ENCODE measurements at places on chromosomes 1 and 21.

GRCh38 chr1:20641975-20642374, 8.7 kb downstream of the PINK1 start:
- no peak for DNase-seq

DNA sequence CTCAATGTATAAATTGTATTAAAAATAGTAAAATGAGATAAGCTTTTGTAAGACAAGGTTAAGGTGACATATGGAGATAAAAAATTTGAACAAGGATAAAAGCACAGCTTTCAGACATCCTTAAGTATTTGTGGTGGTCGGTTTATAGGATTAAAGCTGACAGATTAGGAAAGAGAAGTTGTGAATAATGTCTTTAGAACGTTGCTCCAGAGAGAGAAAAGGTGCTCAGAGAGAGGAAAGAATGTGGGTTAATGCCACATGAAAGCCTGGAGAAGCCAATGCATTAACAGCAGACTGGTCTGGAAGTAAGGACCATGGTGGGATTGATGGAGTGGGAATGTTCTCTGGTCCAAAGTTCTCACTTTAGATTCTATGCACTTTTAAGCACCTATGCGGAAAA, 44.8 kb downstream of the ATP6V1G3 start:
- DNase-seq = no peak

GRCh38 chr1:56156971-56157876, 422.1 kb downstream of the PLPP3 start:
- no peak for DNase-seq

DNA sequence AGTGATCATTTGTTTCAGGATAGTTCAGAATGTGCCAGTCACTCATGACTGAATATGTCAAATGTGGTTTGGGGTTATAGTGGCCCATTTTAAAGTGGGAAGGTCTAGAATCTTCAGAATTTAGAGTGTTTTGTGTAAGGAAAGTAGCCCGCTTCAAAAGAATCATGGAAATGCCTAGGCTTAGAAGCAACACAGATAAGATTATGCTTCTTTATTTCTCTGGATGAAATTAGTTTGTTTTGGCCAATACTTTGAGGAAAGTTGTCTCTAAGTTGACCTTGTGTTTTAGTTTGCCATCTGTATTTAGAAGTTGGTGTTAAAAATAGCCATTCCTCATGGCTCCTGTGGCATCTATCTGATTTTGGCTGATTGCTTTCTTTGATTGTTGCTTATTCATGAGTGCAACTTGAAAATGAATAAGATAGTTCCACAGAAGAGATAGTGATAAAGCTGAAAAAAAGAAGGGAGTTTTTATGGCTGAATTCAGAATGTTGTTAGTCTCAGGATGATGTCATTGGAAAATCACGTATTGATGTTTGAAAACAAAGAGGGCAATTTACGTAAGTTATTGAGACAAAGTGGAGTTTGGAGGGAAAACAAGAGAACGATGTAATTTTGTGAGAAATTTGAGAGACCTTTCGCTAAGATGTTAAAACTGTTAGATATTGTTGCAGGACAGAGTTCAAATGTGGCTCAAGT, 71.9 kb downstream of the PLA2G4A start:
- no peak for DNase-seq

DNA sequence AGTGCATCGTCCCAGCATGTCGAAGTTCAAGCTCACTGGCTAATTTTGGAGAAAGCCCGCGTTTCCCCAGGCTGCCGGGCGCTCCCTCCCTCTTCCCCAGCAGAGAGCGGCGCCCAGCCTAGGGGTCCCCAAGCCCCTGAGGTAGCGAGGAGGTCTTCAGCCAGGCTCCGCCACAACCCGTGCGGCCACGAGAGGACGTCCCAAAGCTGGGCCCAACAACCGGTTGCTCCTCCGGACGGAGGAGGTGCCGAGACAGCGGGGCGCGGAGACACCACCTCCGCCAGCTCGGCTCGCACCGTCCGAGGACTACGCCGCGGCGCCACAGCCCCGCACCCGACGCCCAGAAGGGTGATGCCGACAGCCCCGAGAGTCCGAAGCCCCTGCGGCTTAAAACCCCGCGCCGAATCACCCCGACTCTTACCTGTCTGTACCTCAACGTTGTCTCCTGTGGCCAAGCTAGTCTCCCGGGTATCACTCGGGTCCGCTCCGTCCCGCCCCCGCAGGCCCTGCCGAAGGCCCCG, at the start of gene DENND2C:
DENND2C (minus strand) TSS at position 488 of the 521 bp plus-strand sequence. CDS start 44,065 bp downstream, outside the sequence.
- no peak for DNase-seq

- DNase-seq = no peak
Observed at GRCh38 chr1:100516857-100517256, 21.1 kb upstream of the GPR88 start.

DNA sequence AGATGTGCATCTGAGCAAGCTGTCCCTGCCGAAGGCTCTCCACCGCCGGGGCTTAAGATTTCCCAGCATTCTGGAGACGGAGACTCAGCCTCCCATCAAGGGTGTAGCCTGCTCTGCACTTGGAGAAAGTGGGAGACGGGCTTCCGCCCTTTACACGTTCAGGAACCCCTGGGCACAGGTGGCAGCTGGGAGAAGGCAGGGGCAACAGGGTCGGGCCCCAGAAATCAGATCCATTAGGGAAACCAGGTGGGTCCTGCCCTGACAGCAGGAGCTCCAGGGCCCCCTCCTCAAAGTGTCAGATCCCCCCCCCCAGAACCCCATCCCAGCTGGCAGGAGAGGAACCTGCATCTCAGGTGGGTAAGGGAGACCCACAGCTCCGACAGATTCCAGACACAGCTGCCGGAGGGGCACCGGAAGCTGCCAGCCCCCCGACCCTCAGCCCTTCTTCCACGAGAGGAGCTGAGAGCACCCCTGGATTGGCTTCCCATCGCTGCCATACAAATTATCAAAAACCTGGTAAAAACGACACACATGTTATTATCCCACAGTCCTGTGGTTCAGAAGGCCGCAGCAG, 236.6 kb downstream of the NPHP4 start:
- DNase-seq = no peak

Measured in germinal center (tissue), 1 donor.